Lung microvascular endothelial cell (primary cell): ENCODE measurements at places on chromosomes 1 and 21. TPM values are rescaled to one million over a fixed set of nuclear protein-coding genes. Genes with fewer than 3 reads are reported as not detected.

The NR5A2 gene
- total RNA-seq, result 3.4 and 7.2 TPM in 2 replicates

DNA sequence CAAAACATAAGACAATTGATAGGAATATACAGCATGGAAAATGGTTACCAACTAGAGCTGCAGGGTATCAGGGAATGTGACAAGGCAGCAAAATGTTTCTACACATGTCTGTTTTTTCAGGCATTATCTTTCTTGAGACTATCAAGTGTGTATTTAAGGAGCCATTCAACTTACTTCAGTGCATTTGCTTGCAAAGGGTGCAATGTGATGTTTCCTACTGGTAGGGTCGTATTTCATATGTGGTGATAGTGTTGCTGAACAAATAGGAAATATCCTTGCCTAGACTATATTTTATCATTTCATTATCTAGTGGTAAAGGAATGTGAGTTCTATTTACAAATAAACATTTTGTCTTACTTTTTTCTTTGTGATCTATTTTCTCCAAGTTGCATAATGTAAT is 42.4 kb downstream of the PTPRC start:
- no peak for DNase-seq

DNA sequence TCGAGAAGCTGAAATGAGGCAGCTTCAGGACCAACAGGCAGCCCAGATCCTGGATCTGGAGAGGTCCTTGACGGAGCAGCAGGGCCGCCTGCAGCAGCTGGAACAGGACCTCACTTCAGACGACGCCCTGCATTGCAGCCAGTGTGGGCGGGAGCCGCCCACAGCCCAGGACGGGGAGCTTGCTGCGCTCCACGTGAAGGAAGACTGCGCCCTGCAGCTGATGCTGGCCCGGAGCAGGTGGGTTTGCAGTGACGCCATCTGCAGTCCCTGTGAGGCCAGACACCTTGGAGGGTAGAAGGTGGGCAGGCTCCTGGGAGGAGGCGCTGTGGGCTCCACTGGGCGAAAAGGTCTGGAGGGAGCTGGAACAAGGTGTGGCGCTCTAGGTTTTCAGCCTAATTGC is 39.7 kb downstream of the PCNT start:
- DNase-seq, result no peak

DNA sequence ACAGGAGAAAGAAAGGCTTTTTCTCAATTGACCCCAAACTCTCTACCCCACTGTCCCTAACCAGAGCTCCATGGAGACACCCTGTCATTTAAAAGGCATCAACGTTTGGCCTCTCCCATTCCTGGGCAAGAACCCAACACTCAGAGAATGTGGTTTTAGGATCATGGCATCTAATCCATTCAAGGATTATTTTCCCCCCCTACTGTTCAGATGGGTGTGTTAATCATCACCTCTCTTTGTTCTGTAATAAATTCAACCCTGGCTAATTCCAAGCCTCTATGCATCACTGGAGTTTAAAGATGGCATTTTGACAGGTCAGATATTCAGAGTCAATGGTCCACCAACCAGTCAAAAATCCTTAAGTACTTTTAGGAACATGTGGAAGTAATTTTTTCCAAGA is 42.7 kb downstream of the TBX15 start:
- DNase-seq, result no peak

The KDF1 gene
- total RNA-seq, result not detected in 2 replicates
